ENCODE measurements at places on chromosomes 7 and 10.

DNA sequence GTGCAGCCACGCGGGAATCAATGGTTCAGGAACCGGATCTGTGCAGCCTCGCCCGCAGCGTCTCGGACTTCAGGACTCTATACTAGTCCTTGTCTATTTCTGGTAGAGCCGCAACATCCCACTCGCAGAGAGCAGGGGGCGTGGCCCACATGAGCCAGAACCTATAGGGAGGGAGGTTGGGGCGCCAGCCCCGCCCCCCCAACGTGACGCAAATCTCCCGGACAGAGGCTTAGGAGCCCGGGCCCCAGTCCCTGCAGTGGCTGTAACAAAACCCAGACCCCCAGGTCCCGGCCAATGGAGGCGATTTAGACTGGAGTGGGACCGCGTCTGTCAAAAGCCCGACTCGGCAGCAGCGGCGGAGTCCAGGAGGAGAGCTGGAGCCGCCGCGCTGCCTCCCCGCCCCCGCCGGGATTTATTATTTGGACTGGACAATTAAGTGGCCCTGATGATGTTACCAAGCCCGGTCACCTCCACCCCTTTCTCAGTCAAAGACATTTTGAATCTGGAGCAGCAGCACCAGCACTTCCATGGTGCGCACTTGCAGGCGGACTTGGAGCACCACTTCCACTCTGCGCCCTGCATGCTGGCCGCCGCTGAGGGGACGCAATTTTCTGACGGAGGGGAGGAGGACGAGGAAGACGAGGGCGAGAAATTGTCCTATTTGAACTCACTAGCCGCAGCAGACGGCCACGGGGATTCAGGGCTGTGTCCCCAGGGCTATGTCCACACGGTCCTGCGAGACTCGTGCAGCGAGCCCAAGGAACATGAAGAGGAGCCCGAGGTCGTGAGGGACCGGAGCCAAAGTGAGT is at the start of gene NKX2-3:
Gene NKX2-3, plus strand, starts transcription at position 256 of the 809 bp plus-strand sequence. Its CDS starts 190 bp downstream, at position 446.
- no peak for DNase-seq

- no peak for DNase-seq
Observed at GRCh38 chr10:123565691-123566660, 100.2 kb upstream of the GPR26 start.

GRCh38 chr10:124550293-124551034 is 88.8 kb downstream of the LHPP start:
- DNase-seq: no peak

- no peak for DNase-seq
Observed at GRCh38 chr7:141356161-141356560, 195.0 kb upstream of the AGK start.

GRCh38 chr10:111984057-111984456 is 199.5 kb downstream of the GPAM start:
- DNase-seq: no peak

DNA sequence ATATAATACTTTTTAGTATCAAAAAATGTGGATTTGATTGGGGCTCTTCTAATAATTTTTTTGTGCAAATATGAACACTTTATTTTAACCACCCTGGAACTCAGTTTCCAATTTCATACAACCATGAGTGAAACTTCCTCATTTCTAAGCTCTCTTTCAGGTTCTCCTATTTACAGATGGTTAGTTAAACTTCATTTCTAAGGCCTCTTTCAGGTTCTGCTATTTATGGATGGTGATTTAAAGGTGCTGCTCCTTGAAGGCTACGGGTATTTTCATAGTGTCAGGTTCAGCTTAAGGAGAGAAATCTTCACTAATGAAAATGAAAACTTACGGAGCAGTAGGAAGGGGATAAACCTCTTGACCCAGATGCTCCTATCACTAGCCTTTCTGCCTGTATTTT is 568.3 kb downstream of the KIF20B start:
- DNase-seq: no peak

- no peak for DNase-seq
Observed at GRCh38 chr7:101519324-101520023, 109.6 kb downstream of the MYL10 start.

DNA sequence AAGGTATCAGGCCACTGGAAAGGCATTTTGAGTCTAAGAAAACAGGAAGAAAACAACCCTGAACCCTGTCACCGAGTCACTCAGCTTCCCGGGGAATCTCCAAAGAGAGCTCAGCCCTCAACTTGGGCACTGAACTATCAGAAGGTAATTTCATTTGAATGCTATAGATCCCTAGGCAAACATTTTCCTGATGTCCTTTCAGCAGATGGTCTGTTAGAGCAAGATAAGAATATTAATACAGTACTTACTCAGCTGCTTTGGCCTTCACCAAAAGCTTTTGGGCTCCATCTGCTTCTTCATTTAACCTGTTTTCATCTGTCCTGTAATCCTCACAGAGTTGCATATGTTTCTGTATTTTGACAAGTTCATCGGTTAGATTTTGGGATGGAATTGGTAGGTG is 34.2 kb upstream of the LAMB1 start:
- no peak for DNase-seq

- DNase-seq: no peak
Observed at GRCh38 chr10:66931340-66931948, 5.6 kb downstream of the LRRTM3 start.

DNA sequence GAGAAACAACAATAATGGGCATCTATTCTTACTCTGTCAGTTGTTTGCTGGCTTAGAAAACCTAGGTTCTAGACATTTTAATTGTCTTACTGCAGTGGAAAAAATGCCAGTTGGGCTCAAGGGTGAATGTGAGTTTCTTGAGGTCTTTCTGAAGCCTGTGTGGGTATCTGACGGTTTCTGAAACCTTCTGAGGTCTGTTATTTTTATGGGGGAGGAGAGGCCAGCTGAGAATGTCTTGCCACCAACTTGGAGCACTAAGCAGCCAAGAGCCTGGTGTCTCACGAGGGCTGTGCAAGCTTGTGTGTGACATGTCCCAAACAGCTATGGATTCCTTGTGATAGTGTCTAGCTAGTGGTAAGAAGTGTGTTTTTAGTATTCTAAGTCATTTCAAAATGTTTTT is 24.2 kb upstream of the DDC start:
- no peak for DNase-seq
